Stimulated activated CD8-positive, alpha-beta memory T cell treated with anti-CD3 and anti-CD28 coated beads, Interleukin-7, amount 100 ng/mL, for 4 hours (primary cell): ENCODE measurements at places on chromosomes 2 and 18.

GRCh38 chr2:59804732-59805131 is 748.7 kb downstream of the BCL11A start:
- no peak for DNase-seq

DNA sequence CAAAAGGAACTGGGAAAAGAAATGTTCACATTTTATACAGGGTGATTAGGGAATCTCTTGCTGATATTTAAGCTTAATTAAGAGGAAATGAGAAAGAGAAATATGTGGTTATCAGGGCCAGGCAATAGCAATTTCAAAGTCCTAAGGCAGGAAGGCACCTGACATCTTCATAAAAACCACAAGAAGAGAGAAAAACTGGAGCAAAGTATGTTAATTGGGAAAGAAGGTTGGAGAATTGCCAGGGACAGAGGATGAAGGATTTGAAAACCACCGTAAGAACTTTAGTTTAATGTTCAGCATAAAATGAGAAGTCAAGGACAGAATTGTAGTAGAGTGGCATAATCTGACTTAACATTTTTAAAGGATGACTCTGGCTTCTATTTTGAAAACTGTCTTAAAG is 691.8 kb upstream of the NRXN1 start:
- DNase-seq: no peak

- DNase-seq: no peak
Measured at GRCh38 chr2:30503695-30504052, 56.6 kb downstream of the LCLAT1 start.

- no peak for DNase-seq
Measured at GRCh38 chr2:236646441-236646840, 76.8 kb downstream of the ACKR3 start.

GRCh38 chr2:25330273-25330672 is 11.5 kb downstream of the DNMT3A start:
- DNase-seq: no peak

DNA sequence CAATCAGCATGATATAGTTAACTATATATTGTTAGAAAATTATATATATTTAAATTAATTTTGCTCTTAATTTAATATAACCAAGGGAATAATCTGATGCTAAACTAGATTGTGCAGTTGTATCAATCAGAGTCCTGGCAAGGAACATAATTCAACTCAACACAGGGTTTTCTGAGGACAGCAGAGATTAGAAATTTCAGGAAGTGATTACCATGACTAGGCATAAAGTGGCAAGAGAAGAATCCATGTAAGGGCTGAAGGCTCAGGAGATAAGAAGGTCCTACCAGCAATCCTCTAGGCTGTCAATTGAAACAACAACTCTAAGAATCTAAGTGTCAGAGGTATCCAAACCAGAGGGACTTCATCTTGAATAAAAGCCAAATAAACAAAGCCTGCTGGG is 807.8 kb downstream of the DSC3 start:
- no peak for DNase-seq

- DNase-seq: no peak
Measured at GRCh38 chr2:182078988-182079602, 93.4 kb downstream of the PPP1R1C start.
